Forelimb muscle (tissue), 1 donor: ENCODE measurements at places on chromosomes 2 and 18. TPM values are rescaled to one million over a fixed set of nuclear protein-coding genes. Genes with fewer than 3 reads are reported as not detected.
A peak's percentile ranks its signal among the peaks of the same experiment; 100 is the strongest.

DNA sequence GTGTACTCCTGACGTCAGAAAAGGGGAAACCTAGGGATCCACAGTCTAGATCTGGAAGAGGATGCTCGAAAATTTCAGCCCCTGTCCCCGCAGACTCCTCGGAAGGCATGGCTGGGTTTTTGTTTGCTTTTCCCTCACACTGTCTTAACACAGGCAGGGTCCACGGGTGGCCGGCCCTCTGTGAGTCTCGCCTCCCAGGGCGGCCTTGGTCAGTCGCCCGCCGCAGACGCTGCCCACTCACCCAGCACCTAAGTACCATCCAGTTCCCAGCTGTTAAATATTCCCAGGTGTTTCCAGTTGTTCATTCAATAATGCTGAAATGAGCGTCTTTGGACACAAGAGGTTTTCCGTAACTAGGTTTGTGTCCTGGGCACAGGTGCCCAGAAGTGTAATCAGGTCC lies 193.2 kb downstream of the TWIST2 start:
- no peak for DNase-seq

UGT1A10 gene
- not detected for polyA plus RNA-seq

GRCh38 chr18:76445741-76446232 lies 49.3 kb downstream of the ZNF516 start:
- DNase-seq = no peak

VWA3B gene
- 1.6 TPM for polyA plus RNA-seq

- no peak for DNase-seq
Measured at GRCh38 chr2:7180638-7181370, 263.6 kb downstream of the RNF144A start.

- DNase-seq = no peak
Measured at GRCh38 chr2:240479111-240479501, 43.6 kb downstream of the GPC1 start.

DNA sequence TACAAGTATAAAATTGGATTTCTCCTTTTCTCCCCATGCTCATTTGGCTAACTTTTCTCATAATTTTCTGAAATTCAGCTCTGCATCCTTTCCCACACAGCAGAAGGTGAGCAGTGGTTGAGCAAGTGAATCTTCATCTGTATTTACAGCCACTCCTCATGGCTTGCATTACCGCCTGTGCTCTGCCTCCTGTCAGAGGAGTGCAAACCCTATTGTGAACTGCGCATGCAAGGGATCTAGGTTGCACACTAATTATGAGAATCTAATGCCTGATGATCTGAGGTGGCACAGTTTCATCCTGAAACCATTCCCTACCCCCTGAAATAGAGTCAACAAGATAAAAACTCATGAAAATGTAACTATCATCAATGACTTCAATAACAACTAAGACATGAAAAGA lies 20.0 kb downstream of the ME2 start:
- DNase-seq = no peak

DNA sequence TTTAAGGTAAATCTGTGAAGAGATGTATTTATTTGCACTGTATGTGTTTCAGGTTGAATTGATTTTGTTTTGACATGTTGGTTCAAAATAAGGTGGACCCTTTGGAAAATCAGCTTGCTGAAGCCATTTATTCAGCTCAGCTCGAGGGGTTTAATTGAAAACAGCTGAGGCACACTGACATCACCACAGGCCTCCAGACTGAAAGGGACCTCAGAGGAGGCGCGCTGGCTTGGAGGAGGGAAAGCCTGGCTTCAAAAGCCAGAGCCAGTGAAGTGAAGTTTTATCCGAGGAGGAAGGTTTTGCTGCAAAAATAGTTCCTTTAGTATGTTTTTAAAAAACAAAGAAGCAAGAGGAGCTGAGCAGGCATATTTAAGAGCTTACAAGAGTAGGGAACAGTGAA lies 26.9 kb upstream of the DNMT3A start:
- DNase-seq = peak; percentile 72

VPS54 gene
- 22.7 TPM for polyA plus RNA-seq

GRCh38 chr18:32835951-32836350 lies 63.1 kb upstream of the KLHL14 start:
- no peak for DNase-seq

- peak; percentile 2 for DNase-seq
Measured at GRCh38 chr2:169933124-169933711, 106.0 kb downstream of the UBR3 start.

DNA sequence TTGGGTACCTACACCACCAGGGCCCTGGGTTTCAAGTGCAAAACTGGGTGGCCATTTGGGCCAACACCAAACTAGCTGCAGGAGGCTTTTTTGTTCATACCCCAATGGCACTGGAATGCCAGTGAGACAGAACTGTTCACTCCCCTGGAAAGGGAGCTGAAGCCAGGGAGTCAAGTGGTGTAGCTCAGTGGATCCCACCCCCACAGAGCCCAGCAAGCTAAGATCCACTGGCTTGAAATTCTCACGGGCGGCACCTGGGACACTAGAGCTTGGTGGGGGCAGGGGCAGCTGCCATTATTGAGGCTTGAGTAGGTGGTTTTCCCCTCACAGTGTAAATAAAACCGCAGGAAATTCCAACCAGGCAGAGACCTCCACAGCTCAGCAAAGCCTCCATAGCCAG lies 46.0 kb upstream of the FAM110C start:
- DNase-seq = no peak
